ENCODE measurements at places on chromosomes 16 and 17. TPM values are rescaled to one million over a fixed set of nuclear protein-coding genes. Genes with fewer than 3 reads are reported as not detected.

CACNB1 gene
- 17.9 TPM for total RNA-seq

GRCh38 chr17:80831491-80831890, 160.2 kb upstream of the CHMP6 start:
- DNase-seq, result no peak

MYOCD gene
- 13.7 TPM for total RNA-seq

ABCC12 gene
- total RNA-seq, result not detected

GRCh38 chr16:69301861-69302260, 9.3 kb upstream of the VPS4A start:
- DNase-seq, result peak; percentile 38

MPO gene
- not detected for total RNA-seq

- no peak for DNase-seq
These were observed 482.9 kb upstream of the CDH11 start for GRCh38 chr16:65604771-65605170.

- DNase-seq, result no peak
These were observed 1.4 kb downstream of the ZG16 start for GRCh38 chr16:29779474-29779873.

DNA sequence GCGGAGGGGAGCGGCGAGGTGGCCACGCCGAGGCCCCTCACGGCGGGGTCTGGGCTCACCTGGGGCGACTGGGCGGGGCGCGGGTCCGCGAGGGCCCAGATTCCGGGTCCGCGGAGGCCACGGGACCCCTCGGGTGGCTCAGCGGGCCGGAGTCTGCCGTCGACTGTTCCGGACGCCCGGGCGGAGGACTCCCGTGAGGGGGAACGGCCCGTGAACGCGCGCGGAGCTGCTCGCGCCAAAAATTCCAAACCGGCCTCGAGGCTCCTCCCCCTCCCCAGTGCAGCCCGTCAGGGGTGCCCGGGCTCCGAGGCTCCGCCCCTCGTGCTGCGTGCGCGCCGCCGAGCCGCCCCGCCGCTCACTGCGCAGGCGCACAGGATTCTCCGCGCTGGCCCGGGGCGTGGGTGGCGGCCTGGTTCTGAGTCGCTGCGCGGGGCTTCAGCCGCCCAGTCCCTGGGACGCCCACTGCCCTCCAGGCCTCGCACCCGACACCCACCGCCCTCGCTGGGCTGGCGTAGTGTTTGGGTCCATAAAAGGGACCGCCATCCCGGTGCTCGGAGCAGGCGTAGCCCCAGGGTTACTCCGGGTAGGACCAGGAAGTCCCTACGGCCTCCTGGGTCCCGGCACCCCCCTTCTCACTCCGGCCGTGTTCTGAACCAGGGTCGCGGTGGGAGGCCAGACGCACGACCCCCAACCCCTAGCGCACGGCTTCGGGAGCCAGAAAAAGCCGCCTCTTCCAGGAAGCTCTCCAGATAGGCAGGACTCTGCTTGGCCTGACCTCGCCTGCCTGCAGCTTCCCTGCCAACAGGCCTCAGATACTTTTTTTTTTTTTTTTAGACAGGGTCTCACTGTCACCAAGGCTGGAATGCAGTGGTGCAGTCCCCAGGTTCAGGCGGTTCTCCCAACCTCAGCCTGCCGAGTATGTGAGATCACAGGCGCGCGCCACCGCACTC, at the start of gene PKMYT1:
Gene PKMYT1, minus strand, starts transcription at position 220 of the 950 bp plus-strand sequence. CDS start 789 bp downstream, outside the sequence.
- DNase-seq, result peak; percentile 98

GRCh38 chr16:53566552-53567245, 63.7 kb upstream of the AKTIP start:
- no peak for DNase-seq

IGF2BP1 gene
- 51.4 TPM for total RNA-seq

AXIN2 gene
- total RNA-seq, result 16.6 TPM

DNA sequence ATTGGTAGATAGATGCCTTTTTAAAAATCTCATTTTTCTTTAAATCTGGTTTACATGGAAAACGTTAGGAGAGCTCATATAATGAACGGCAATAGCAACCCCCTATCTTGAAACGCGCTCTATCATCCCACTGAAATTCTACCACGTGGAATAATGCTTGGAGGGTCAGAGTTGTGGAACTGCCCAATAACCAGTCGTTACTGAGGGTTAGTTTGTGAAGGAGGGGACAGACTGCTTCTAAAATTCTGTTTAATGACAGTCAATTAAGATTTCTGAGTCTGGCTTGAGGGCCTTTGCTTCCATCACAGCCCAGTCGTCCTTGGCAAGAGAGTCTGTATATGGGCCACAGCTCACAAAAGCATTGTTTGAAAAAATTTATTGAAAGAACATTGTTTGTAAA, 482 bp downstream of the IRF8 start:
- no peak for DNase-seq

GRCh38 chr17:33786478-33786877, 468.6 kb upstream of the CCL2 start:
- DNase-seq, result no peak

BBS2 gene
- total RNA-seq, result 66.0 TPM

DNA sequence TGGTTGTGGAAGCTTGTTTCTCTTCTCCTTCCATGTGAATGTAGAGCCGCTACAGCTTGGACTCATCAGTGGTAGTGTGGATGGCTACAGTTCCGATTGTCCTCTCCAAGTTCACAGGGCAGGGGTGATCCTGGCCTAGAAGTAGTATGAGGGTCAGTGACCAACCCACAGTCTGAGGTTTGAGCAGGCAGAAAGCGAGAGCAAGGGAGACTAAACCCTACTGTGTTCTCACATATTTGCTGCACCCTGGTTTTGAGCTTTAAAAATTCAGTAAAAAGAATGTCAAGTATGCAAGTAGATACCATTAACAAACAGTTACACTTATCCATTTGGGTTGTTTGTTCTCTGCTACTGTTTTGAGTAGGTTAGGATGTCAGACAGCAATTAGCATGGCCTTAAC, 148.9 kb downstream of the MRTFB start:
- DNase-seq, result no peak

- no peak for DNase-seq
These were observed 23.0 kb upstream of the GNA13 start for GRCh38 chr17:65079489-65079900.

DNA sequence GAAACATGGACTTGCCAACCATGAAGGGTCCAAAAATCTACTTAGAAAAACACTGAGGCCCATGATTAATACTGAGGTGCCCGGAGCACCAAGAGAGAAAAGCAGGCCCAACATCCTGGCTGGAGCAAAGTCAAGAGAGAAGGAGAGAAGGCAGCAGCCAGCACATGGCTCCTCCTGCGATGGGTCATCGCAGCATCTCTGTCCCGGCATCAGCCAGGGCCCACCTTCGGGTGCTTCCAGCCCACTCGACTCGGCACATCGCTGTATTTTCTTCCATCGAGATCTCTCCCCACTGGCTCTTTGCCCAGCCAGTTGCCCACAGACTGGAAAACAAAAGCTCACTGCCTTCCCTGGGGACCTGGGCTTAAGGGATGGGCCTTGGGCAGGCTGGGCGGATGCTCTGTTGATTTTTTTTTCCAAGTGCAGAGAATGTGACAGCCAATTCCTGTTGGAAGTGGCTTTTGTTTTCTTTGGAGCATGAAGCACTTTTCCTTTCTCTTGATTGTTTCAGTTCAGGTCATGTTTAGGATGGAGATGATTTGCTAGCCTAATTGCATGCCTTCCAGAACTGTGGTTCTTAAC, 58.1 kb downstream of the CYB5B start:
- peak; percentile 94 for DNase-seq

- no peak for DNase-seq
These were observed 2.8 kb upstream of the KRT40 start for GRCh38 chr17:40986920-40987319.

DNA sequence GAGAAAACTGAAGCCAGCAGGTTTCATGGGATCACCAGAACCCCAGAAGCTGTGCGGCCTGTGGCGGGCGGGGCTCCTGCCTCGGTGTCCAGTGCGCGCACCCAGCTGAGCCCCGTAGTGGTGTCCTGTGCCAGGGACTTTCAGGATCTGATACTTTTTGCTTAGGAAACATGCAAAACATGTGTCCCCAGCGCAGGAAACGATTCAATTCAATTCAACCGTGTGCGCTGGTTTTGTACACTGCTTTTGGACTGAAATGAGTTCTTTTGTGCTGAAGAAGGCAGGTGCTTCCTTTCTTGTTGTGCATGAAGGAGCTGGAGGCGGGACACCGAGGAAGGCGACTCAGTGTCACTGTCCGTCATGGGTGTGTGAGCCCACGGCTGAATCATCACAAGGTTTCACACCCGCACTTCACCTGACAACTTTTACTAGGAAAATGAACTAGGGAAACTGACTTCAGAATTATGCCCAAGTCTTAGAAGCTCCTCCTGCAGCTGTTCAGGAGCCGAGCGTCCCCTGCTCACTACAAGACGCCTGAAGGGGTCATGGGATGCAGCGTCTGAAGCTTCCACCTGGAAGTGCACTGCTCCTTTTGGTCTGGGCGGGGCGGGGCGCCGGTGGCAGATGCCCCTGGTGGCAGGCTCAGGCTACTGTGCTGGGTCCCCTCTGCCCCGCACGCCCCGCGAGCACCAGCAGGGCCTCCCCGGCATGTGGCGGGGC, 31.4 kb upstream of the ZNF750 start:
- DNase-seq, result no peak

SLC52A1 gene
- not detected for total RNA-seq

GRCh38 chr16:70476272-70477020, 22.1 kb downstream of the FCSK start:
- no peak for DNase-seq

PPP1R27 gene
- 0.62 TPM for total RNA-seq

- DNase-seq, result no peak
These were observed 14.0 kb downstream of the YPEL2 start for GRCh38 chr17:59345476-59345875.

GRCh38 chr17:3207367-3207766, at the start of gene OR1A1:
TSS of gene OR1A1 (plus strand) at chr17:3207667. CDS start at chr17:3215621, 7,954 bp downstream.
- no peak for DNase-seq

- DNase-seq, result no peak
These were observed 3.9 kb upstream of the NXPH3 start for GRCh38 chr17:49571764-49572163.

DNA sequence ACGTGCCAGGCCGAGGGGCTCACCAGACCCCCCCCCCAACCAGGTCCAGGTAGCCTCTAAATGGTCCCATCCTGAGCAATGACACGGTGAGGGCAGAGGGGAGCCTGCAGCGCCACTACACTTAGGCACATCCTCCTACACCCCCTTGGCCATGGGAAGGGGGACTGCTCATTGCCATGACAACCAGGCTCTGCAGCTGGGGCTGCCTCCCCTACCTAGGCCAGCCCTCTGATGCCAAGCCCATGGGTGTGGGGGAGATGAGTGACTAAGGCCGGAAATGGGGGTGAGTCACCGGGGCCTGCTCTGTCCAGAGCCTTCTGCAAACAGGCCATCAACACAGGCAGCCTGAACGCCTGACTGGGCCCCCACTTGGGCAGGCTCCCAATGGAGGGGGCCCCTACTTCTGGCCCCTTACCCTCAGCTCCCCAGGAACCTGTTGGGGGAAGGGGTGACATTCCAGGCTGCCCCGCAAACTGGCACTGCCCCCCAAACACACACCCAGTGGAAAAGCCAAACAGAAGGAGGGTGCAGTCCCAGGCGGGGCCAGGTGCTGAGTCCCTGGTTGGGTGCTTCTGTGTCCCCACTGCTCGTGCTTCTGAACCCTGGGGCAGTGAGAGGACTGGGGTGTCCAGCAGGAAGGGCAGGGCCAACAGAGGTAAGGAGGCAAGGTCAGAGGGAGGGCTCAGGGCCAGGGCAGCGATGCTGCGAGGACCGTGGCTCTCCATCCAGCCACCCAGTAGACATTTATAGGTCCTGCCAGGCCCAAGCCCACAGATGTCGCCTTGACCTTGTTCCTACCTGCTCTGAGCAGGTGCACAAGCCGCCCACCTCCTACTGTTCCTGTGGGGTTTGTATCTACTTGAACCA, 8.2 kb downstream of the PLCD3 start:
- no peak for DNase-seq

TNS4 gene
- total RNA-seq, result 0.21 TPM

PIMREG gene
- total RNA-seq, result 8.0 TPM

DNA sequence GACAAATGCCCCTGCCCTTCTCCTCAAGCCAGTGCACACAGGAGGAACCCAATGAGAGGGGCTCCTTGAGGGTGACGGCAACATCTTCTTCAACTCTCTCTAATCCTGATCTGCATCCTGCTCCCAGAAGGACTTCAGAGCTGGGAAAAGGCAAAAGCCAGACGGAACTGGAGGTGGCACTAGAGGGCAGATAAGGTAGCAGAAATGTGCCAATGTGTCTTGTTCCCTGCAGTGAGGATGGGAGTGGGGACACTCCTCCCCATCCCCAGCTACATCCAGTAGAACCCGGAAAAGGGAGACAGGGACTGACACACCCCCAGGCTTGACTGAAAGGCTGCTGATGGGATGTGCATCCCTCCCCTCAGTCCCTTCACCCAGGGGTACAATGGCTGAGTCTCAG, 28.5 kb downstream of the SRCIN1 start:
- no peak for DNase-seq

LGALS9 gene
- total RNA-seq, result 3.1 TPM

MLKL gene
- 0.50 TPM for total RNA-seq

DNA sequence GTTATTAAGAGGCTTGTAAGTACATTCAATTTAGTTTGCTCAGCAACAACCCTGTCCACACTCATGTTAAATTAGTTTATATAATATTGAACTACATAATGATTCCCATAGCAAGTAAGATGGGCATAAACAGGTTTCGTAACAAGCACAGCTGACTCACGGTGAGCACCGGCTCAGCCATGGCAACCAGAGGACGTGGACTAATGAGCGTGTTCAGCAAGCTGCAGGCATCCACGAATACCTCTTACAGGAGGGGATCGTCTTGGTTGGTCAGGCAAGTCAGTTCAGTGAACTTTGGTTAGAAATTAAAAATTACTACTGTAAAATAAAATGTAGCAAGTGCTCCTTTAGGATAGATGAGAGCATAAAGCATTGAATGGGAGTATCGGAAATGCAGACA, 58.4 kb downstream of the ELAC2 start:
- no peak for DNase-seq

GRCh38 chr16:4471869-4472268, 2.6 kb downstream of the NMRAL1 start:
- DNase-seq, result no peak

GRCh38 chr17:11580677-11581076, 17.6 kb upstream of the DNAH9 start:
- DNase-seq, result no peak

FOXN1 gene
- total RNA-seq, result not detected

DNA sequence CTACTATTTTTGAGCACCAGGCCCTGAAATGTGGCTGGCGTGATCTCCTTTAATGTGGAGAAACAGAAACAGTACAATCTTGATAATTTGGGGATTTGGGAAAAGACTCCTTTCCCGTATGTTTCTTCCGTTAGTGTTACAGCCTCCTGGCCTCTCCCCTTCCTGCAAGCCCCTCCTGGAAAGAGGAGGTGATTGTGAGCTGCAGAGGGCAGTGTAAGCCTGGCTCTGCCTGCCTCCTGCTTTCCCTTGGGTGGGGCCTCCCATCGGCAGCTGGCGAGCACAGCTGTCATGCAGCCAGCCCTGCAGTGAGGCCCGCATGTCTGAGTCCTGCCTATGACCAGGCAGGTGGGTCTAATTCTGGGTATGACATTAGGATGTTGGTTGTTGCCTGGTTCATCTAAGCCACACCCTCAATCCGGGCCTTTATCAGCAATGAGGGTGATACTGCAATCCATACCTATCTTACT, 48.7 kb upstream of the WSB1 start:
- DNase-seq, result peak; percentile 87

TBC1D28 gene
- not detected for total RNA-seq

GRCh38 chr17:65749479-65749878, 188.0 kb upstream of the AXIN2 start:
- no peak for DNase-seq

GRCh38 chr16:81708266-81709015, 70.7 kb upstream of the PLCG2 start:
- DNase-seq, result no peak

GRCh38 chr16:71383054-71383773, 24.7 kb downstream of the CALB2 start:
- DNase-seq, result no peak

- DNase-seq, result no peak
These were observed 3.0 kb downstream of the SNN start for GRCh38 chr16:11671271-11671670.

All from osteocyte (in vitro differentiated cells).